ENCODE measurements at places on chromosomes 1 and 21.

GRCh38 chr1:204161609-204162493 lies 4.3 kb downstream of the REN start:
- no peak for DNase-seq

DNA sequence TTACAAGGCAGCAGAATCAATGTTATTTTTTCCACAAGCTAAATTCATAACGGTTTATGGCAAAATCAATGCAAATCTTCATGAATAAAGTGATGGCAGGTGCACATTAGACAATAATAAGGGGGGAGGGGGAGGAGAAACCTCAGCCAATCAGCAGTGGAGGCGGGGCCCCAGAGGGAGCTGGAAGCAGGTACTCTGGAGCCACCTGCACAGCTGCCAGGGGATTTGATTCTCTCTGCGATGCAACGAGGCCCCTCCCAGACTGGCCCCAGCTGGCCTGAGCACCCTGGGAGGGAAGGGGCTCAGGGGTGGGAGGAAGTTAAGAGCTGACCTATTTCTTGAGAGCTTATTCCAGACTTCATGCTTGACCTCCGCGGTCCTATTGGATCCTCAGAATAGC lies 127.8 kb upstream of the IGSF21 start:
- no peak for DNase-seq

DNA sequence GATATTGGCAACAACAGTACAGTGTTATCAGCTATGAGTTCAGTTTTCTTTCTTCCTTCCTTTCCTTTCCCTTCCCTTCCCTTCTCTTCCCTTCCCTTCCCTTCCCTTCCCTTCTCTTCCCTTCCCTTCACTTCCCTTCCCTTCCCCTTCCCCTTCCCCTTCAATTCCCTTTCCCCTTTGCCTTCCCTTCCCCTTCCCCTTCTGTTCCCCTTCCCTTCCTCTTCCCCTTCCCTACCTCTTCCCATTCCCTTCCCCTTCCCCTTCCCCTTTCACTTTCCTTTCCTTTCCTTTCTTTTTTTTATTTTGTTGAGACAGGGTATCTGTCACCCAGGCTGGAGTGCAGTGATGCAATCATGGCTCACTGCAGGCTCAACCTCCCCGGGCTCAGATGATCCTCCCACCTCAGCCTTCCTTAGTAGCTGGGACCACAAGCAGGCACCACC lies 72.3 kb upstream of the CAPZB start:
- no peak for DNase-seq

DNA sequence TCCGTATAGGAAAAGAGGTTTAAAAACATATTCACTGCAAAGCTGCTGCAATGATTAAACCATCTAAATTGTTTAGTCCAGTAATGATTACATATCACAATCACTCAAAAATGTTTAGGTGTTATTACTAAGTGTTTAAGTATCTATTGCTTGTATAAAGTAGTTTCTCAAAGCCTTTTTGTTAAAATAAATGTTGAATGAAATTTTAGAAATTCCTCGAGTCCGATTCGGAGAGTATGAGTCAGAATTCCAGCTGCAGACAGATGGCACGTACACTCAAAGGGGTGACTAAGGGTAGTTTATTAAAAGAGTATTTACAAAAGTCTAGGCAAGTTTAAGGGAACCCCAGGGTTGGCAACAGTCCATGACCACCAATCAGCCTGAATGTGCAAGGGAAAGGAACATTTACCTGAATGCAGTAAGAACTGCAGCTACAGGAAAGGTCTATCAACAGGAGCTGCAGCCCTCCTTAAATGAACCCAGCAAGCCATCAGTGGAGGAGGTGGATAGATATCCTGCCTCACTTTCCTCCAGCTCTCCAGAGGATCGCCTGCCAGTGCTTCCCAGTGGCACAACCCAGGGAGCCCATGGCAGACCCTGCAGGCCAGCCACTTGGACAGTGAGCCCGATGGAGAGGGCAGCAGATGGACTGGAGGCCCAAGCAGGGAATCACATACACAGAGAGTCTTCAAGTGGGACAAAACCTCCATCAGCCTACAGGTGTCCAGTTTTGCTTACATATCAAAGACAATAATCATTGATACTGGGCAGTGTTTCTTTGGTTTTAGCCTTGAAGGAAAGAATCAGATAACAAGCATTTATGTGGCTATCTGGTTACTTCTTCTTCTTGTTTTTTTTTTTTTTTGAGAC lies 92.1 kb upstream of the SLC44A3 start:
- no peak for DNase-seq
